ENCODE measurements at places on chromosomes 4 and X. TPM values are rescaled to one million over a fixed set of nuclear protein-coding genes. Genes with fewer than 3 reads are reported as not detected.

GRCh38 chr4:113673450-113673849 lies 88.1 kb downstream of the CAMK2D start:
- peak; percentile 21 for DNase-seq

The CT45A10 gene
- total RNA-seq, result not detected

DNA sequence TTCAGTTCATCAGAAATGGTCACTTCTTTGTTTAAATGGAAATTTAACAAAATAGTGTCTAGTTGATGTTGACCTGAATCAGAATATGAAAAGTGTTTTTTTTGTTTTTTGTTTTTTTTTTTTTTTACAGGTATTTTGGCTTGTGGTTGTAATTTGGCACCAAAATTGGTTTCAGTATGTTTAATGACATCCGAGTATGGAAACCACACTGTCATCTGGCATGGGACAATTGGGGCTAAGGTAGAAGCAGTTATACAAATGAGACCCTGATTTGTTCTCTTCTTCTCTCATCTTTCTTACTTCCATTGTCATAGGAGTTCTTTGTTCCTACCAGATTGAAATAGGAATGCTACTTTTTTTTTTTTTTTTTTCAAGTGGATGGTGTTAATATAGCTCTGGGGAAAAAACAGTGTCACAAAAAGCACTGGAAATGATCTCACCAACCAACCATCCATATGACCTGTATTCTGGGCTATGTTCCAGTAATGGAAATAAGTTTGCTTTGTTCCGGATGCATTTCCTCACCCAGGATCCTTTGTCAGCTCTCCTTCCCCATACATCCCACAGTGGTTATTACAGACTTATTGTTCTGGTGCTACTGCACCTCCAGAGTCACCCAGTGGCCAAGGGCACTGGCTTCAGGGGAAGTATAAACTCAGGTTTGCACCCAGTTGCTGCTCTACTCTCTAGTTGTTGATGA lies 95.8 kb downstream of the ATXN3L start:
- DNase-seq, result no peak

DNA sequence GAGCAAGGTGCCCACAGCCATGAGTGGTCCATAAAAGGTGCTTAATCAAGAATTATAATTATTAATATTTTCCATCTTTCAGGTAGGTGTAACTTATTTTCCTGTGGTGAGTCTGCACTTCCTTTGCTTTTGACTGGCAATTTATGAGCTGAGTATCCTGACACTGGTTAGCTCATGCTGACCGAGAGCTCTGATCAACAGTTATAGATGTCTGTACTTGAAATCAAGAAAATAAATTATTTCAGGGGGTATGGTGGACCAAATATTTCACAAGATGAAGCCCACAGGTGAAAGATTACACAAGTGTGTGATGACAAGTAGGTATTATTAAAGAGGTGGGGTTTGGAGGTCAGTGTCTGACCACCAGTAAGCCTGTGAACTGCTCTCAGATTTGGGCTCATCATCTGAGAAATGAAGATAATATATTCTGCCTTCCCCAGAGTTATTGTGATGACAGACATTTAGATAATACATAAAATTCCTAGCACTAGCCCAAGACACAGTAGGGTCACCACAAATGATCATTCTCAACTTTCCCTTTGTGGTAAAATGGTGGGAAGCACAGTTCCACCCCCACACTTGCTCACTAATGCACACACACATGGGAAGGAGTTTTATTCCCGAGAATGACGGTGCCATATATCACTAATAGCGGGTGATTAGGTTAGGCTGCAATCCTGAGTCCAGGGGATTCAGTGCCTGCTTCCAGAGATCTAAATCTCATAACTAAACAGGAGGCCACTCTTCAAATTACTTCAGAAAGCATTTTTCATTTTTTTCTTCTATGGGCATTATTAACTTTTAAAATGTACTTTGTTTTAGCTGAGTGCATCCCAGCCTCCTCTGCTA lies 34.0 kb upstream of the PACRGL start:
- no peak for DNase-seq

DNA sequence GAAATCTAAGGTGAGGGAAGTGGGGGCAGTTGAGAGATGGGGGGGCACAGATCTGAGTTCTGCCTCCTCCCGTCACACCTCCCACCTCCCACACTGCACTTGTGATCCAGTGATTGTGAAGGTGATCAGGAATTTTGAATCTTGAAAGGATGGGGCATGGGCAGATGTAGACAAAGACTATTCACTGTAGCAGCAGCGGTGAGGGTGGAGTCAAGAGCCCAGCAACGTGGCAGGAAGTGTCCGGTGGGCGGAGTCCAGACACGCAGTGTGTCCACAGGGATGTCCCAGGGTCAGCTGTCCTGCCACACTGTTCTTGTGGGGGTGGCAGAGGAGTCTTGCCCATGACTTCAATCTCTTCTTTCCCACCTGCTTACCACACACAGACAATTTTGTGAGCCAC lies 330.5 kb upstream of the GALNT7 start:
- no peak for DNase-seq

DNA sequence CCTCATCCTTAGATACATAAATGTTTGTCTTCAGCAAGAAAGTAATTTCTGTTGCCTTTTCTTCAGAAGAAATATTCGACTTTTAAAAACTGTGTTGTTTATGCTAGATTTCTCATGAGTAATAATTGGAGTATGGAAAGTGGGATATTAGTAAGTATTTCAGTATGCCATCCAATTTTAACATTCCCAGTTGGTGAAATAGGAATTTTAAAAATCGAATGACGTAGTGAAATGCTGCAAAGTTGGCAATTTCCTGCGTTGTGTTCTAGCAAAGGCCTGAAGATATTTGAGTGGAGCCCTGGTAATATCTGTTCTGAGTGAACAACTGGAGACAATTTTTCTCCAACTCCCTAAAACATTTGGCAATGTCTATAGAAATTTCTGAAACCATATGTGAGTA lies 190.1 kb downstream of the ZNF330 start:
- no peak for DNase-seq

DNA sequence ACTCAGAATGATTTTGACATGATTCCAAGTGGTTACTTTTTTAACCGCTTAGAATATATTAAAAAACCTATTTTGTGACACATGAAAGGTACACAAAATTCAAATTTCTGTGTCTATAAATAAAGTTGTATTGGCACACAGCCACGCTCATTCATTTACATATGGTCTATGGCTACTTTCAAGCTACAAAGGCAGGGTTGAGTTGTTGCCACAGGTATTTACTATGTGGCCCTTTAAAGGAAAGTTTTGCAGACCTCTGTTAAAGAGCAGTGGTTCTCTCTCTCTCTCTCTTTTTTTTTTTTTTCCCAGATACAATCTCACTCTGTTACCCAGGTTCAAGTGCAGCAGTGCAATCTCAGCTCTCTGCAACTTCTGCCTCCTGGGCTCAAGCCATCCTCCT lies 23.0 kb downstream of the GPM6B start:
- no peak for DNase-seq

GRCh38 chr4:164536814-164537213 lies 217.1 kb upstream of the SMIM31 start:
- no peak for DNase-seq

- DNase-seq, result no peak
These were observed 8.9 kb upstream of the TMEM165 start for GRCh38 chr4:55386840-55387239.

The TCEAL6 gene
- not detected for total RNA-seq

Measured in activated naive CD4-positive, alpha-beta T cell treated with anti-CD3 and anti-CD28 coated beads, Interleukin-2, amount 50 U/mL, for 72 hours (primary cell).